Activated T-helper 1 cell treated with anti-CD3 and anti-CD28 coated beads, Interleukin-12 subunit alpha, Interleukin-12 subunit beta, Interleukin-2, Interleukin-4 antibody, amounts not matched to agents 30 ng/mL and 10 ng/mL and 1 ng/mL, durations not matched to agents 14 hours and 24 hours and 36 hours (primary cell): ENCODE measurements at places on chromosomes 5 and 9.

DNA sequence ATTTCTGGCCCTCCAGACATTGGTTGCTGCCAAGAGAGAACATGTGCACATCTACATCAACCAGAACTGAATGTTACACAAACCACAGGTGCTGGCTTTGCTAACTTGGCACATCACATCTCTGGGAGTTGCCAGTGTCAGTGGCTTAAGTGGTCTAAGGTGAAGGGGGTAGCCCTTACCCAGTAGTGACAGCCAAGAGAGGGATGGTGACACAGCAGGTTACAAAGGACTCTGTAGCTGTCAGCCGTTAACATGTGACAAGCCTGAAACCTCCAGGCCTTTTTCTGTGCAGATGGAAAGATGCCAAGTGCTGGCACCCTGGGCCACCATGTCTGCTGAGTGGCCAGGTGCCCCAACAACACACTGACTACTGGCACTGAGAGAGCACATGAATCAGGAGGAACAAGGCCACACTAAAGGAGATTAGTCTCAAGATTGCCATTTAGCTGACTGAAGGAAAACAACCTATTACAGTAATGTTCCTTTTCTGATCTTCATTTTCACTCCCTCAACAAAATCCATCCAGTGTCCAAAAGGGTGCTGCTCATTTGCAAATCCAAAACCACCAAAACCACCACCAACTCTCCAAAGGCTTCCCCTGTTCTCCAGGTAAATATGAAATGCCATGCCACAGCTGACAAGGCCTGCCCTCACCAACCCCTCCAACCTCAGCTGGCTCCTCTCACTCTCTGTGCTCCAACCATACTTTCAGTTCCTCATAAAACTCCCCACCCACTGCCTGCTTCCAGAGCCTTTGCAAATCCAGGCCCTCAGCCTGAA lies 20.2 kb downstream of the SIL1 start:
- H3K27ac ChIP-seq: no peak overlapping the region
- no peak for DNase-seq
- no peaks in the 10 kb centered on the region for H3K27me3 ChIP-seq
- H3K4me1 ChIP-seq: peaks cover 24% of the 10 kb centered on the region
- H3K4me3 ChIP-seq: no peak overlapping the region

DNA sequence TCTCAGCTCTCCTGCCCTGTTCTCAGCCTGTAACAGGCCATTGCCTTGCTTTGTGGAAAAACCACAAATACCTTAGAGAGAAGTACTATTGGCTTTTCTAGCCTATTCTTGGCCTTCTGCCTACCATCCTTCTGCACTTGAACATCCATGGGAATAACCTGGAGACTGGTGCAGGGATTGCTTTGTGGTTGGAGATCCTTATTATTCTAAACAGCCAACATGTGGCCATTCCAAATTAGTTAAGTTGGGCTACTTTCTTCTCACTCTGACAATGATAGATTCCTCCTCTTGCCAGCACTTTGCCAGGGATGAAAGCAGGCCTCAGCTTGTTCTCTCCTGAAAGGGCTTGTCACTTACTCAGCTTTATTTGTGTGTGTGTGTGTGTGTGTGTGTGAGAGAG lies 240.4 kb downstream of the GLIS3 start:
- DNase-seq: no peak
- no peaks in the 10 kb centered on the region for H3K4me1 ChIP-seq
- H3K27ac ChIP-seq: no peak overlapping the region
- H3K36me3 ChIP-seq: peaks cover 2% of the 10 kb centered on the region
- no peaks in the 10 kb centered on the region for H3K27me3 ChIP-seq

- H3K27ac ChIP-seq: peak overlapping the region; percentile 56
- no peak for DNase-seq
- H3K4me3 ChIP-seq: no peak overlapping the region
- H3K36me3 ChIP-seq: peaks cover 13% of the 10 kb centered on the region
- no peaks in the 10 kb centered on the region for H3K27me3 ChIP-seq
Observed at GRCh38 chr9:33354651-33355211, 47.6 kb downstream of the AQP7 start.

GRCh38 chr5:107808671-107809137 lies 138.0 kb upstream of the EFNA5 start:
- H3K4me1 ChIP-seq: no peaks in the 10 kb centered on the region
- H3K27ac ChIP-seq: no peak overlapping the region
- H3K27me3 ChIP-seq: no peaks in the 10 kb centered on the region
- no peak for DNase-seq
- H3K4me3 ChIP-seq: no peak overlapping the region

GRCh38 chr5:173833196-173833985 lies 54.8 kb upstream of the CPEB4 start:
- H3K4me3 ChIP-seq: no peak overlapping the region
- H3K4me1 ChIP-seq: no peaks in the 10 kb centered on the region
- DNase-seq: no peak
- H3K36me3 ChIP-seq: no peaks in the 10 kb centered on the region
- no peak overlapping the region for H3K27ac ChIP-seq

DNA sequence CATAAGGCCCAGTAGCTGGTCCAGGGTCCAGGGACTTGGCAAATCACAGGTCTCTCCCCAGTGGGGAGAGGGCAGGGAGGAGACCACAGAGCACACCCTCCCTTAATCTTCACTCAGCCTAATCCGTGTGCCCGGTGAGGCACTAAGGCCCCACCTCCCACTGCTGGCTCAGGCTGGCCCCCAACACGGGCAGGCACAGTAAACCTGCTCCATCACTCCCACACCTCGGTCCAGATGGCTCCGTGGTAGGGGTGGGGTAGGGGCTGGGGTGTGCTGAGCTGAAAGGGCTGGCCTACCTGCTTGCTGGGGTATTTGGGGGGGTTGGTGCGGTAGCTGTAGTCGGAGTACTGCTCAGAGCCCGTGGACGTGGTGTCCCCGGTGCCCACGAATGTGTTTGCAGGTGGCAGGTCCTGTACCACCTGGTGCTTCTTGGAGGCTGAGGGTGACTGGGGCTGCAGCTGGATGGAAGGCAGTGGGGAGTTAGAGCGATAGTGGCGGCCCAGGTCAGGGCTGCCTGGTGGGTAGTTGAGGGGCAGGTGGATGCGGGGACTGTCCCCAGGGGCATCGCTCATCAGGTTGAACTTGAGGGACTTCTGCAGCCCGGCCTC lies 15.2 kb downstream of the PCDH1 start:
- H3K36me3 ChIP-seq: no peaks in the 10 kb centered on the region
- no peaks in the 10 kb centered on the region for H3K4me1 ChIP-seq
- H3K27ac ChIP-seq: no peak overlapping the region
- H3K4me3 ChIP-seq: no peak overlapping the region
- DNase-seq: no peak
- peaks cover 18% of the 10 kb centered on the region for H3K27me3 ChIP-seq

- H3K27ac ChIP-seq: no peak overlapping the region
- H3K36me3 ChIP-seq: no peaks in the 10 kb centered on the region
- peaks cover 3% of the 10 kb centered on the region for H3K27me3 ChIP-seq
- H3K4me3 ChIP-seq: no peak overlapping the region
Observed at GRCh38 chr5:56449071-56449640, 216.0 kb upstream of the ANKRD55 start.

DNA sequence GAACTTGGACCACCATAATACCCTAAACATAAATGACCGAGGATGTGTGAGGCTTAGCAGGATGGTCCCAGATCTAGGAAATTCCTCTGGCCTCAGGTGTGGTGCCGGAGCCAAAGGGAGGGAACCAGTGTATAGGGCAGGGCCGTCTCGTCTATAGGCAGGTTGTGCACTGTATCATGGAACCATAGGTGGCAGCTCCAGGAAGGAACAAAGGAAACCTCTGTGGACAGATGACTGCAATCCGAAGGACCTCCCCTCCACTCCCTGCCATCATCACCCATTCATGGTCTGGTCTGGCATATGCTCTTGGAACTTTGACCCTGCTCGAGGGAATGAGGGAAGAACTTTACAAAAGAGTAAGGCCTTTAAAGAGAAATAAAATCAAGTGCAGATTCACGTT lies 2.9 kb upstream of the MACIR start:
- no peak for DNase-seq
- H3K36me3 ChIP-seq: no peaks in the 10 kb centered on the region
- H3K27ac ChIP-seq: no peak overlapping the region
- H3K27me3 ChIP-seq: peaks cover 29% of the 10 kb centered on the region

DNA sequence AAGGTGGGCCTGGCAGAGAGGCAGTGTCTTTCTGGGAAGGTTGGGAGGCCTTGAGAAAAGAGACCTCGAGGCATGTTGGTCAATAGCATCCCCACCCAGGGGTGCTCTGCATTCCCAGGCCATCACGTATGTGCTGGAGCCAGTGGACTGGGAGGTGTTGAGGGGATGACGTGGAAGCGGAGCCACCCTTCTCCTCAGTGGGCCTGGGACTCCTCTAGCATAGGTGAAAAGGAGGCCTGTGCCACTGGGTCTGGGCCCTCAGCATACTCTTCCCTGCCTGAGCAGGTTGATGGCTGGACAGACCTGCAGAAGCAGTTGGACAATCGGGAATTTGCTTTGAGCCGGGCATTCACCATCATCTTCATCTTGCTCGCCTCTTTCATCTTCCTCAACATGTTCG lies 25.5 kb downstream of the PITX1 start:
- no peak overlapping the region for H3K4me3 ChIP-seq
- DNase-seq: no peak
- no peak overlapping the region for H3K27ac ChIP-seq
- no peaks in the 10 kb centered on the region for H3K4me1 ChIP-seq

- no peak for DNase-seq
- H3K27ac ChIP-seq: no peak overlapping the region
- H3K36me3 ChIP-seq: no peaks in the 10 kb centered on the region
Observed at GRCh38 chr5:1669276-1670155, 130.1 kb downstream of the MRPL36 start.

GRCh38 chr5:33978306-33978705 lies 6.2 kb downstream of the SLC45A2 start:
- H3K27me3 ChIP-seq: peaks cover 3% of the 10 kb centered on the region
- peaks cover 2% of the 10 kb centered on the region for H3K36me3 ChIP-seq
- no peak for DNase-seq
- H3K4me1 ChIP-seq: peaks cover 8% of the 10 kb centered on the region

- no peak overlapping the region for H3K4me3 ChIP-seq
- H3K27me3 ChIP-seq: no peaks in the 10 kb centered on the region
- no peaks in the 10 kb centered on the region for H3K36me3 ChIP-seq
- no peak overlapping the region for H3K27ac ChIP-seq
- DNase-seq: no peak
Observed at GRCh38 chr5:16970260-16970659, 34.2 kb upstream of the MYO10 start.

DNA sequence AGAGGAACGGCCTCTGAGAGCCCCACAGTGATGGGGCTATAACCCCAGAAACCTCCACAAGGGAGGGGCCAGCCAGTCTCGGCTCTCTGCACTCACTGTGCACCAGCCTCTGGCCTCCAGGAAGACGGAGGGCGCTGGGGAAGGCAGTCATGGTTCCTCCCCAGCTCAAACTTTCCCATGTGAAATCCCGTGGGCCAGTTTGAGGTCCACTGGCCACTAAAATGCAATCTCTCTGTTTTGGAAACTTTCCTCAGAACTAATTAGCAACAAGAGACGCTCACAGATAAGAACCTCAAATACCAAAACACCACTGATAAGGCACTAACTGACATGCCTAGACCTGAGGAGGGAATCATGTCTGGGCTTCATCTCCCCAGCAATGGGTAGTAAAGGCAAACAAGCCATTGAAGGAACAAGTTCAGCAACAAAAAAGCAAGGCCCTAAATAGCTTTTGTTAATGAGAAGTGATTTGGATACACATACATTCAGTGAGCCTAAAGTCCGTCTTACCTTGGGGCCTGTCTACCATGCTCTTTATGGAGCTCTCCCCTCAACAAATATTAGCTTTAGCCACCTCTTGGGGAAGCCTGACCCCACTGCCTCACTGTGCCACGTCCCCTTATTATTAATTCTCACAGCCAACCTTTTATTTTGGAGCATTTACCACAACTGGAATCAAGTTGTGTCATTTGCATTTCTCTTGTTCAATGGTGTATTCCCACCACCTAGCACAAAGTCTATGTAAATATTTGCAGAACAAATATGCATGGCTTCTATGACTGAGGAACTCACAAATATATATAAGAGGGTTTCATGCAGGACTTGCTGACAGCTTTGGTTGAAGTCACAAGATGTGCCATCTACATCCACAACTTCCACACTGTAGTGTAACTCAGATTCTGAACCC lies 56.1 kb upstream of the GLRX start:
- peaks cover 7% of the 10 kb centered on the region for H3K36me3 ChIP-seq
- DNase-seq: no peak
- no peaks in the 10 kb centered on the region for H3K27me3 ChIP-seq

DNA sequence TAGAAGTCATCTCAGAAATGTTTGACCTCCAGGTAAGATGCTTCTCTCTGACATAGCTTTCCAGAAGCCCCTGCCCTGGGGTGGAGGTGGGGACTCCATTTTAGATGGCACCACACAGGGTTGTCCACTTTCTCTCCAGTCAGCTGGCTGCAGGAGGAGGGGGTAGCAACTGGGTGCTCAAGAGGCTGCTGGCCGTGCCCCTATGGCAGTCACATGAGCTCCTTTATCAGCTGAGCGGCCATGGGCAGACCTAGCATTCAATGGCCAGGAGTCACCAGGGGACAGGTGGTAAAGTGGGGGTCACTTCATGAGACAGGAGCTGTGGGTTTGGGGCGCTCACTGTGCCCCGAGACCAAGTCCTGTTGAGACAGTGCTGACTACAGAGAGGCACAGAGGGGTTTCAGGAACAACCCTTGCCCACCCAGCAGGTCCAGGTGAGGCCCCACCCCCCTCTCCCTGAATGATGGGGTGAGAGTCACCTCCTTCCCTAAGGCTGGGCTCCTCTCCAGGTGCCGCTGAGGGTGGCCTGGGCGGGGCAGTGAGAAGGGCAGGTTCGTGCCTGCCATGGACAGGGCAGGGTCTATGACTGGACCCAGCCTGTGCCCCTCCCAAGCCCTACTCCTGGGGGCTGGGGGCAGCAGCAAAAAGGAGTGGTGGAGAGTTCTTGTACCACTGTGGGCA lies 642 bp downstream of the CSF2 start:
- peak overlapping the region; percentile 90 for H3K4me3 ChIP-seq
- peak overlapping the region; percentile 97 for H3K27ac ChIP-seq
- peaks cover 36% of the 10 kb centered on the region for H3K36me3 ChIP-seq
- no peak for DNase-seq
- H3K4me1 ChIP-seq: peaks cover 92% of the 10 kb centered on the region
